ENCODE measurements at places on chromosomes 2 and 18.

- no peak for DNase-seq
Observed at GRCh38 chr18:4450065-4450658, 4.9 kb downstream of the DLGAP1 start.

- no peak for DNase-seq
Observed at GRCh38 chr2:166519391-166519962, 25.4 kb upstream of the SCN7A start.

- no peak for DNase-seq
Observed at GRCh38 chr2:181760521-181760920, 80.2 kb upstream of the NEUROD1 start.

DNA sequence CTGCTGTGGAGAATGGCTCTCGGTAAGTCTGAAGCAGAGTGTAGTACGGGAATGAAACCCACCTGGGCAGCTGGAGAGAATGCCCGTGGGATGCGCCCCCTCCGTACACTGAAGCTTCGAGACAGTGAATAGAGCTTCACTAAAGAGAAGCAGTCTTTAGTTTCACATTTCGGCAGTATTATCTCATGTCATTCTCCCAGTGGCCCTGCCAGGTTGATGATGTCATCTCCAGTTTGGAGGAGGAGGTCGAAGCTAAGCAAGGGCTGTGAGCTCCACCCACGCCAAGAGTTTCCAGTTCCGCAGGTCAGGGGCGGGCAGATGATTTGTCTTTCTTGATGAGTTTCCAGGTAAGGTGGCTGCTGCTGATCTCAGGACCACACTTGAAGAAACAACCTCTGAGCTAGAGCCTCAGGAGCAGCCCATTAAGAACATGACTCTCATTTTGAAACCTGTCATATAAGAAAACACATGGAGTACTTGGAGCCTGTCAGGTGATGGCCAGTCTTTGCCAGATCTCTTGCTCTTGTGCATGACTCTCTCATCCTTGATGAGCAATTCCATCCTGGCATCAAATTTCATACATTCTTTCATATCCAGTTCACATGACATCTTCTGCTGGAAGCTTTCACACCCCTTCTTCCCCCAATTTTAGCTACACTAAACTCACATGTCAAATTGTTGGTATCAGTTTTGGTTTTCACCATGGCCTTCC is 475.0 kb downstream of the RNF144A start:
- DNase-seq = no peak

All from CD8-positive, alpha-beta memory T cell (primary cell).